ENCODE measurements at places on chromosomes 5 and 9.

GRCh38 chr9:137387114-137387890, 35.7 kb downstream of the EXD3 start:
- DNase-seq: no peak

DNA sequence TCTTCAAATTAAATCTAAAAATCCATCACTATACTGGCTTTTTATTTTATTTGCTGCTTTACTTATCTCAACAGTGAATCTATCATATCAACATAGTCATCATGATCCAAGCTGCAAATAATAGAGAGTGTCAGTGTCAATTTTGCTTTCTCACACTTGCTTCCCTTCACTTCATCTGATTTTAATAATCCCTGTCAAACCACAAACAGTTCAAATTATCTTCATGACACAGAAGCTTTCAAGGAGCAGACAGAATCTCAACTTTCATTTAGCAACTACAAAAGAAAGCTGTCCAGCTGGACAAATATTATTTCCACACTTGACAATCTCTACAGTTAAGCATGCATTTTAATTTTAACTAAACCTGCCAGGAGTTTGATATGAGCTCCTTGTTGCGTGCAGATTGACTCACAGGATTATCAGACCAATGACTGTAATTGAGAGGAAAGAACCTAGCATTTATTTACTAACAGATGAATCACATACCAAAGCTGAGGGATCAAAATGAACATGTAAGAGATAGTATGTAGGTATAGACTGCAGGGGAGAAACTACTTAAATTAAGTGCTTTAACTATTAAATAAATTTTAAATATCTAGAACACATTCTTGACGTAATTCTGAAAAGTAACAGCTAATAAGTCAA, 56.0 kb downstream of the KIAA0825 start:
- DNase-seq: no peak

DNA sequence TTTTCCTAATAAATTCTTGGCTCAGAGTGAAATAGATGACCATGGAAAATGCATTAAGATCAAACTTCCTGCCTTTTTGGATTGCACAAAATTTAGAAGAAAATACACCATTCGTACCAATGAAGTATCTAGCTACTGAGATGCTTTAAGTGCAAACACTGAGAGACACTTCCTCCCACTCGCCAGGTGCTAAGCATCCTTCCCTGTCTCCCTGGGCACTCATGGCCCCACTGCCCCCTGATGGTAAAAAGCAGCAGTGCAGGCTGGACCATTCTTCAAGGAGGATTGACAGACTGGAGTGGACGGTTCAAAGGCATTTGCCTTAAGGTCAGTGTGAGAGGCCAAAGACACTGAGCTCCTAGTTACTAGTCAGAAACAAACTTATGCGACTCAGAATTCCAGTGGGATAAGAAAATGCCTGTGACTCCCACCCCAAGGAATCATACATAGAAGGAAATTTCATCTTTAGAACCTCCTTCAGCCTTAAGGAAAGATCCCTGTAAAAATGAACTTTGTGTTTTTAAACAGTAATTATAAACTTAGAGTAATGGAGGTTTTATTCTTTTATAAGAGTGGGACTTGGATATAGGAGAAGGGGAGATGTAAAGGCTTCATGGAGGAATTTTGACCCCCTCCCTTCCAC, 86.0 kb upstream of the SLC30A5 start:
- peak; percentile 31 for DNase-seq

DNA sequence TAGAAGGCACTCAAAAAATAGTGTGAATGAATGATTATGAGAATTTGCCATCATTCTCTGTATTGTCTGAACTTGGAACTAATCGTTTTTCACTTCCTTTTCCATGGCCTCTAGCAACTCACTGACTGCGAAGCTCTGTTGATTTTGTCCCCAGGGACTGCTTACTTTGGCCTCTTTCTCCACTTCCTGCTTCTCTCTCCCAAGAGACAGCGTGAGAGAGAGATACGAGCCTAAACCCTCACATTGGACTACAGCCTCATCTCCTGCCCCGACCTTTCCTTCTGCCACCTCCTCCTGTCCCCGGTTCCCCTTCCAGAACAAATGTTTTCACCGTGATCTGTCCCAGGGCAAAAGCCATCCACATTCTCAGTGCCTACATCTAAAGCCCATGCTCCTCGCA, 300.8 kb upstream of the PANK3 start:
- DNase-seq: no peak

GRCh38 chr5:111173476-111173875, 50.7 kb upstream of the CAMK4 start:
- no peak for DNase-seq

- DNase-seq: no peak
Observed at GRCh38 chr5:40798801-40799210, 632 bp upstream of the PRKAA1 start.

DNA sequence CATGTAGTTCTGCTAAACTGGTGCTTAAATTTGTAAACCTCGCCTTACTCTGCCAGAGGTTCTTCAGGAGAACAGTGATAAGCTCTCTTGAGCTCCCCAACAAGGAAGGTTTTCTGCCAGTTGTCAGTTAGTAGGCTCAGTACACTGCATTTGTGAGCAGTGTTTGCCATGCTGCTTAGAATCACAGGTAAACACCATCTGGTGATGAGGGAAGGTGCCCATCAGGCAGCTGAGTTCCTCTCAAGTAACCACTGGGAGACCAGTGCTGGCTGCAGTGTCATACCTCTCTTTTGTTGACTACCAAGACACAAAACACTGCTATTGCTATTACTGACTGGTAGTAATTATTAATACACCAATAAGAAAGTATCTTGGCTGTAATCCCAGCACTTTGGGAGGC, 186.2 kb upstream of the OTULINL start:
- DNase-seq: no peak

DNA sequence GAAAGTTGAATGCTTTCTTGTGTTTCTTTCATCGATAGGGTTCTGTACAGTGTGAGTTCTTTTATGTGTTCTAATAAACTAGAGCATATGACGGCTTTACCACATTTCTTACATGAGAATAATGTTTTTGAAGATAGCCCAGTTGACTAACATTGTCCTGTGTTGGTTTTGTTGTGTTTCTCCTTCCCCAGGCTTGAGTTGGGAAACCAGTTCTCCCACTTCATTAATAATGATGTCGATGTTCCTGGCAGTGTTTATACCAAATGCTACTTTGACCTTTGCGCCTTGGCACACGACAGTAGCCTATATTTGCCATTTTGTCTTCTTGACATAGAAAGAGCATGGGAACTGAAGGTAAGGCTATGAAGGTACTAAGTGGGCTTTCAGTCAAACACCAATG, 14.4 kb upstream of the ZNF782 start:
- DNase-seq: no peak

DNA sequence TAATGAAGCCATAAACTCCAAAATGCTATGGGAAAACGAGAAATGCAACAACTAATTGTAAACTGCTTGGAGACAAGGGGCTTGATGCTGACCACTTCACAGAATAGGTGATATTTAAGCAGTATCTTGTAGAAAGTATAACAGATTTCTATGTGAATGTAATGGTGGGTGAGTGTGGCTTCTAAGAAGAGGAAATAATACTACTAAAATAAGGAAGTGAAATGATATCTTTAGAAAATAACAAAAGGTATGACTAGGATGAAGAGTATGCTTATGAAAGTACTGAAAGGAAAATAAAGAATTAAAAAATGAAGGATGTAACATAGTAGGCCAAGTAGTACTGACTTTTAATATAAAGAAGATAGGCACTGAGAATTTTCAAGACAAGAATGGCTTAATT, 94.2 kb downstream of the AGTPBP1 start:
- no peak for DNase-seq

DNA sequence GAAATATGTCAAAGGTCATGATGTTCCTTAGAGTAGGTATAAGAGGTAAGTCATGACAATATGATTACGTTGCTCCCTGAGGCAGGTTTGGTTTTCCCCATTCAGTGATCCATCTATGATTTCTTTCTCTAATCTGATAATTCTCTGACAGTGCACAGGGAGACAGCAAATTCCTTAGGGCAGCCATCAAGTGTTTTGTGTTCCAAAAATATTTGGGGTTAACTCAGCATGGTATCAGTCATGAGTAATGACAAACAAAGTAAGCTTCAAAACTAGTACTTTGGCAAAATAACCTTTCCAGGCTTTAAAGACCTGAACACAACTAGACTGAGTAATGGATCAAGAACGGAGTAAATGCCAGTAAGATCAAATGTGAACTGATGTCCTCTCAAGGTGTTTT, 55.3 kb upstream of the SPATA31E1 start:
- DNase-seq: no peak

DNA sequence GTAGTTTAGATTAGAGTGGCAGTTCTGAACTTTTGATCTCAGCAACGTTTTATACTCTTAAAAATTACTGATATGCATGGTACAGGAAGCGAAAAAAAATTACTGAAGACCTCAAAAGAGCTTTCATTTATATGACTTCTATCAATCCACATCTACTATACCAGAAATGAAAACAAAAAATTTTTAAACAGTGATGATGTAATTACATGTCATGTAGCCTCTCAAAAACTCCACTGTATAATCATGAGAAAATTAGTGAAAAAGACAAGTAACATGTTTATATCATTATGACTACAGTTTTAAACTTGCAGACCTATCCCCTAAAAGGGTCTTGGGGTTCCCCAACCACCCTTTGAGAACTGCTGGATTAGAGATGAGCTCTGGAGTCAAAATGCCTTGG, 9.3 kb downstream of the DNAJC18 start:
- no peak for DNase-seq

DNA sequence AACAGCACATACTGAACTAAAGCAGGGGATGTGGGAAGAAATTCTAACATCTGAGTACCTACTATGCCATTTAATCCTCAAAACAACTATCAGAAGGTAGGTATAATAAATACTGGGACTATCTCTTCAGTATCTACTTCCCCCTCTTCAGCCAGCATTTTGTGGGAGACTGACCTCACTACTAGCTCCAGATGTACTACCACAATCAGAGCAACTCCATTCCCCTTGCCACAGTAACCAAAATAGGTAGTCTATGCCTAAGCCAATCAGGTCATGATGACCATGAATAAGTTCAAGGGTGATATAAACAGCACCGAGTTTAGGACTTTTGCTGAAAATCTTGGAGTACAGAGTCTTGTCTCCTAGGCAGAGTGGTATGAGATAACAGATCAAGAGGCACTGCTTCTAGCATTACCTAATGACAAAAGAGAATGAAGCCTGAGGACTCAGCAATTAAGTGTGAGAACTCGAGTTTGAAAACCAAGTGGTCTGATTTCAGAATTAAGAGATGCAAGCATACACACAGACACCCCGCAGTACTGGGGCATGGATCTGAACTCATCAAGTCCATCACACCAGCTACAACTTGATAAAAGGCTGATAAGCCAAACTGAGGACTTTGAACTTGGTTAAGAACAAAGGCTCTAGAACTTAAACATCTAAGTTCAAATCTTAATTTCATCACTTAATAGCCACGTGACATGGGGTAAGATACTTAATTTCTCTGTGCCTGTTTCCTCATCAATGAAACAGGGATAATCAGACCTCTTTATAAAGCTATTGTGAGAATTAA, 9.7 kb downstream of the FNIP1 start:
- no peak for DNase-seq

All from stimulated activated CD4-positive, alpha-beta T cell treated with anti-CD3 and anti-CD28 coated beads, Interleukin-15, amount 100 ng/mL, for 1 hour (primary cell).